ENCODE measurements at places on chromosomes 4 and X.

DNA sequence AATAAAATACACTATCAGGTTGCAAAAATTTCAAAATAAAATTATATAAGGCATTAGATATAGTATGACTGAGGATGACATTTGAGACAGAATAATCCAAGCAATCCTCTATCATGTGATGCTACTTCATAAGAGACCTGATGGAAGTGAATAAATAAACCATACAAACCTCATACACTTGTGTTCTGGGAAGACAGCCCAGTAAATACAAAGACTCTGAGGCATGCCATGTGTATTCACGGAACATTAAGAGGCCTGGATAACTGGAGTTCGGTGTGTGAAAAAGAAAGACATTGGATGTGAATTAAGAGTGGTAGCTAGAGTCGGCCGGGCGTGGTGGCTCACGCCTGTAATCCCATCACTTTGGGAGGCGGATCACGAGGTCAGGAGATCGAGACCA lies 364.2 kb downstream of the ADAM29 start:
- DNase-seq, result no peak

GRCh38 chrX:48573690-48574269 lies 504 bp upstream of the RBM3 start:
- DNase-seq, result peak; percentile 79

DNA sequence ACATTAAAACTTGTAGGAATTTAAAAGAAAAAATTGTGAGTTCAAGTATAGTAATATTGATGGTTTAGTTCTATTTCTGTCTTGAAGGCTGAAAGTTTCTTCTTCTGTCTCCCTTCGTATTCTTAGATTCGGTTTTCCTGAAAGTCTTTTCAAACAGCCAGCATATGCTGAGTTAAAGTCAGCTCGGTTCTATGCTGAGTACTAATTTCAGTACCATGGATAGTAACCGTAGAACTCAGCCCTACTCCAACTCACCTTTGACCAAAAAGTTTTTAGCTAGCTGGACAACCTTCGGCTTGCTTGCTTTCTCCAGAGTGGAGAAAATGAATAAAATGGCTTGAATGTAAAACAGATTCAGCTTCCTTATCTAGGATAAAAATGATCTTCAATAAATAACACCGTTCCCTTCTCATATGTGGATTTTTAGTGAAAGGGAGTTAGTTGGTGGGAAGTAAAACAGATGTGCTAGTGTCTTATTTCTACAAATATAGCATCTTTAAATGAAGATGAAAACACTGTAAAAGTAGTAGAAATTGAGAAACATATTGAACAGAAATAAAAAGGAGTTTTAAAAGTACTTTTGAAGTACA lies 5.2 kb downstream of the POU4F2 start:
- DNase-seq, result no peak

DNA sequence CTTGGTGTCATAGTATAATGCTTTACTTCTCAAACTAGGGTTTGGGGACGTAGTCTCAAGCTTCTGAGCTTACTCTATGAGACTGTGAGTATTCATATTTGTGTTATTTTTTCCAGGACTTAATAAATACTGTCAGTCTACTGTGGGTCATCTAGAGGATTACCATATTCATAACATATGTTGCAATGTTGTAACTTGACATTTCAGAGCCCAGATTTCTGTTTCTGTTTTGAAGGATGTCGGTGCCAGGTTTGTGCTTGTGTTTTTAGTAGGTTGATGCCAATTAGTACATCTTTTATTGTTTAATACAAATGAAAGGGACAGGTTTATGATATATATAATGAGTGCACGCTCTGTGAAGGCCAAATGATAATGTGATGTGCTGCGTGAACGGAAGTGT lies 69.6 kb downstream of the SPANXN4 start:
- no peak for DNase-seq

Data from suppressor macrophage (primary cell).